ENCODE measurements at places on chromosomes 7 and 10.

DNA sequence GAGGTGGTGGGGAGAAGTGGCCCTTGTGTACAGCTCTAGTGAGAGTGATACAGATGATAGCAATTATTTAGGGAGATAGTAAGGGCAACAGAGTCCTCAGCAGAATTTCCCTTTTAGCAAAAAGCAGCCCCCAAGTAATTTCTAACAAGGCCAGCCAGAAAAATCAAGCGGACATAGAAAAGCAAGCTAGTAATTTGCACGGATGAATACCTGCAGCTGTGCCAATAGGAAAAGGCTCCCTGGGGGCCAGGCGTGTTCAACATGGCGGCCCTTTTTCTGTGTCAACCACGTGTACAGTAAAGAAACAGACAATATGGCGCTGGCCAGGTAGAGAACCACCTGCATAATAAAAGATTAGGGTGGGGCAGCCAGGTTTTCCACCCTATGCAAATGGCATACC is 7.4 kb downstream of the MCM10 start:
- no peak for DNase-seq

GRCh38 chr10:99234041-99234790 is 1.4 kb downstream of the HPSE2 start:
- peak; percentile 55 for DNase-seq

DNA sequence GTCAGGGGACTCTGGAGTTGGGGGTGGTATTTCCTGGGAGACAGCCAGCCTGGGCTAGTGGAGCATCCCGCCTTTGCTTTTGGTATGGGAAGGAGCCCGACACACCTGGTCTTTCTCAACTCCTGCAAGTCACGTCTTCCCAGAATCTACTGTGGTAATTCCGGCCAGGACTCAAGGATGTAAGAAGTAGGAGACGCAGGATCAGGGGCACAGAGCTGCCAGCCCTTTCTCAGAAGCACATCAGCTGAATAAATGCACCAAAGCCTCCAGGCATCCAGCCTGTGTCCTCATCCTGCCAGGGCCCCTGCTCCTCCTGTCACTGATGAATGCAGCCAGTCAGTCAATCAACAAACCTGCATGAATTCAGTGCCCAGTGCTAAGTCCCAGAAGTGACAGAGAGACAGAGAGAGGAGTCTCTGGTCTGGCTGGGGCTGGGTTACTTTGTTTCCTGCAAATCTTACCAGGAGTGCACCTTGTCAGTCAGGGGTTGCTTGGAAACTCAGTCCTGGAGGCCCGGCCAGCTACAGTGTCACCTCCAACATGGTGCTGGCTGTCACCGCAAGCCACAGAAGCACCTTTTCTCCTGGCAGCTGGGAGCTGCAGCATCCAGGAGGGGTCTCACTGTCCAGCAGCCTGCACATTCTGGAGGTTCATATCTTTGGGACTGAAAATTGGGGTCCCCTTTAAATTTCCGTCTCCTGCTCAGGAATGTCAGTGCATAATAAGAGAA is 101.8 kb downstream of the PTPRE start:
- DNase-seq = no peak

GRCh38 chr7:158428837-158429753 is 158.5 kb downstream of the PTPRN2 start:
- no peak for DNase-seq

DNA sequence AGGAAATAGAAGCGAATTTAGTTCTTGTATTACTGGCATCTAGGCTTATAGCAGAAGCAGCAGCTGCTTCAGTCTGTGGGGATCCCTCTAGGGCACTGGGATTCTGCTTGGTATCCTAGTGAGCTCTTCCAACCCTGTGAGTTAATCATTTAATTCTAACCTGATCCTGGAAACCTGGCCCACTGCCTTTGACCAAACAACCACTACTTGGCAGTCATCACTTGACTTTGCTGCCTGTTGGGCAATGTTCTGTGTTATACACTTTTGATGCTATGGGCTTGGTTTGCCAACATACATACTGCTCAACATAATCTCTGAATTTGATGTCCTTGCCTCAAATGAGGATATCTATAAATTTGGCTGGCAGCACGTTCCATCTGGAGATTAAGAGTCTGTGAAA is 813.4 kb downstream of the ANKRD7 start:
- DNase-seq = no peak

GRCh38 chr10:5071411-5072198 is 22.6 kb upstream of the AKR1C3 start:
- DNase-seq = peak; percentile 79

GRCh38 chr10:13839430-13839990 is 252.7 kb downstream of the PRPF18 start:
- DNase-seq = peak; percentile 34

GRCh38 chr7:40058636-40059035 is 75.8 kb downstream of the MPLKIP start:
- no peak for DNase-seq

- DNase-seq = no peak
Observed at GRCh38 chr10:112429654-112430230, 17.0 kb downstream of the ZDHHC6 start.

DNA sequence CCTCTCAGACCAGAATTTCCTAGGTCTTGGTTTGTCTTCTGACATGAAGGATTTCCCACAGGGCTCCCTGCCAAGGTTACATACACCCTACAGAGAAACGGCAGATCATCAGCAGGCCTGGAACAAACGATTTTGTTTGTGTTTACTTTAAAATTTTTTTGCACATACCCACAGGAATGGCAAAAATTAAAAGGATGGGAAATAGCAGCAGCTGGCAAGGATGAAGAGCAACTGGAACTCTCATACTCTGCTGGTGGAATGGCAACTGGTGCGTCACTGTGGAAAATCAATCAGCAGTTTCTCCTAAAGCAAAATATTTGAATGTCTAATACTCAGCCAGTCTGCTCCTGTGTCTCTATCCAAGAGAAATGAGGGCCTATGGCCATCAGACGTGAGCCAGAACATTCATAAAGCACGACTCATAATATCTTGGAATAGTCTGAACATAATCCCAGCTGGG is 6.5 kb downstream of the BAIAP2L1 start:
- no peak for DNase-seq

GRCh38 chr7:155298288-155298833 is 683 bp downstream of the INSIG1 start:
- peak; percentile 42 for DNase-seq

DNA sequence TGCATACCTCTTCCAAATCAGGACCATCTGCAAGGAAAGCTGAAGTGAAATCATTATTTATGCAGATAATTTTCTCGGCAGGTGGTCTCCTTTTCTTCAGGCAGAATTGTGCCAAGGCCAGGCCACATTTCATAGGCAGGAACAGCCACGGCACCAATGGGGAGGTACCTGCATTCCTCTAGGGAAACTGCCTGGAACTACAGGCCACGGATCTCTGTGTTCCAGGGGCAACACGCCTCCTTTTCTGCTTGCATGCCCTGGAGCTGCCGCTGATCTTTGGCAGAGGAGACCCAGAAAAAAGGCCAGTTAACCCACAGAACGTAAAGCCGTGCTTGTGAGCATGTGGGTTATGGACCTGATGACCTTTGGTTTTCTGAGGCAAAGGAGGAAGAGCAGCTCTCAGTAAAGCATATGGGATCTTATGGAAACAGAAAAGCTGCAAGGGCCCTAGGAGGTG is 111.2 kb upstream of the KIAA1217 start:
- no peak for DNase-seq

DNA sequence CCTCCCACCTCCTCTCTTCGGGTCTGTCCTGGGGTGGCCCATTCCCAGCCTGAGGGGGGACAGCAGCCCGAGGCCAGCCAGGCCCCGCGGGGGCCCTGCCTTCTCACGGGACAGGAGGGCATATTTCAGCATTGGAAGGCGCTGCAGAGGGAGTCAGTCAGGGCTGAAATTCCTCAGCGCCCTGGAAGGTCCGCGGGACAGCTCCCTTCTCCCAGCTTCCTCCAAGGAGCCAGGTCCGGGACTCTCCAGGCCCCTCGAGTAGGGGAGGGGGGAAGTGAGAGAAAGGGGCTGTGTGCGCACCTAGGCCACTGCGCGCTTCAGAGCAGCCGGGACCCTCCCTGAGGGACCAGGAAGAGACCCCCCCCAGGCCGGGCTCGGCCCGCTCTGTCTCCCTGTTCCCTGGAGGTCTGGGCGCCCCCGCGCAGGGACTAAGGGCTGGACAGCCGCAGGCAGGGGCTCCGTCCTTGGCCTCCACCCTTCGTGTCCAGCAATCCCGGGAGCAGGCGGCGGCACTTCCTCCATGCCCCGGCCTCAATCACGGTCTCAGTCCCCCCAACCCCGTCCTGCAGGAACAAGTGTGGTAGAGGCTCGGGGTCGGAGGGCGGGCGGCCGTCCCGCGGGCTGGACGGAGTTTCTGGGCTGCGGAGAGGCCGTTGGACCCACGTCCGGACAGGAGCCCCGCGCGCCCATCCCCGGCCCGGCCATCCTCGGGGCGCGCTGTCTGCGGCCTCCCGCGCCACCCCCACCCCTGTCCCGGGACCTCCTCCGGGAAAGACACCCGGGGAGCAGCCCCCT is 6.0 kb upstream of the ELFN1 start:
- no peak for DNase-seq

DNA sequence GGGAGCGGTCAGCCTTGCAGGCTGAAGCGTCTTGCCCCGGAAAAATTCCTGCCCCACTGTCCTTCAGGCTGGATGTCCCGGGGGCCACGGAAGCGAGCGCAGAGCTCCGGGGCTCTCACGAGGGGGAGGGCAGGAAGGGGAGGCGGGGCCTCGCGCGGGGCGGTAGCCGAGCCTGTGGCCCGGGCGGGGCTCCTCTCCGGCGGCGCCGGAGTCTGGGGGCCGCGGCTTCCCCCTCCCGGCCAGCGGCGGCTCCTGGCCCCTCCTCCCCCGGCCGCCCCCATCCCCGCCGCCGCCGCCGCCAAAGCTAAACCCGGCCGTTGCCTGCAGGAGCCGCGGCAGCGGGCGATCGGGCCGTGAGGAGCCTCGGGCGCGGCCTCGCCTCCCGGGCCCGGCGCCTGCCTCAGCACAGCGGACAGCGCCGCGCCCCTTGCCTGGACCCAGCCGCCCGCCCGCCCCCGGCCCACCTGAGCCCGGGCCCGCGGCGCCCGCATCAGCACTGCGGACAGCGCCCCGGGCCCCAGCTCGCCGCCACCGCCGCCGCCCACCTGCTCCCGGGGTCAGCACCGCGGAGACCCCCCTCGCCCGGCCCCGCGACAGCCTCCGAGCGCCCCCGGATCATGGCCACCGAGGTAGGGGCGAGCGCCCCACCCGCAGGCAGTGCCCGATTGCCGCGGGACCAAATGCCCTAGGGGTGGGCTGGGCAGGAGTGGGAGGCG is at the start of gene GOLGA7B:
TSS of gene GOLGA7B (plus strand) at position 157 of the 716 bp plus-strand sequence. CDS start at position 618, 461 bp downstream.
- peak; percentile 53 for DNase-seq

DNA sequence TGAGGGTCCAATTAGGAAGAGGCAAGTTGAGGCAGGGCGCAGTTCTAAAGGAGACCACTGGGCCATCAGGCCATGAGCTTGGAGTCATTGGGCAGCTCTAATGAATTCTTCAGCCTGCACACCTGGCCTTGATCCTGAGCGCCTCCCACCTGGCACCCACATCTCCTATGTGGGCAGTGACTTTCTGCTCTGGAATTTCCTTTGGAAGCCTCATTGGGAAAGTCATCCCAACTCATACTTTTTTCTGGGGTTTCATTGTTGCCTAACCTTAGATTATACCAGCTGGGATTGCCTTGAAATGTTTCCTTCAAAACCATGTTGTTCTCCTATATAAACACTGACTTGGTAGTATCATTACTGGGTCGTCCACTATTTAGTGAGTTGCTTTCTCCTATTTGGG is 54.1 kb downstream of the PLPP4 start:
- no peak for DNase-seq

DNA sequence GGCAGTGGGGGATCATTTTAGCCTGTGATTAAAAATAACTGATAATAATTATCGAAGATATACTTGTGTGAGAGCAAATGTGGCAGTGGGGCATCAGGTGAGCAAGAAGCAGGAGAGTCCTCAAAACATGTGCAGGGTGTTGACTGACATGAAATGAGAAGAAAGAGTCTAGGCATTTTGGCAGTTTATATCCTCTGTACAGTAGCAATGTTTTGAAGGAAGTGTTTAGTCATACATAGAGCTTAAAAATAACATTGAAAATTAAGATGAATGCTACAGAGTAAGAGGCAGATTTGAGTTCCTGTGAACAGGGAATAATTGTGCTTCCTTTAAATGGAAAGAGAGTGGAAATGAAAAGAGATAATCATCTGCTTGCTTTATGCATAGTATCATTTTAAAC is 47.4 kb downstream of the VPS50 start:
- no peak for DNase-seq

- DNase-seq = no peak
Observed at GRCh38 chr10:23155169-23155568, 36.9 kb upstream of the PTF1A start.

GRCh38 chr7:54940748-54941147 is 78.1 kb upstream of the EGFR start:
- no peak for DNase-seq

DNA sequence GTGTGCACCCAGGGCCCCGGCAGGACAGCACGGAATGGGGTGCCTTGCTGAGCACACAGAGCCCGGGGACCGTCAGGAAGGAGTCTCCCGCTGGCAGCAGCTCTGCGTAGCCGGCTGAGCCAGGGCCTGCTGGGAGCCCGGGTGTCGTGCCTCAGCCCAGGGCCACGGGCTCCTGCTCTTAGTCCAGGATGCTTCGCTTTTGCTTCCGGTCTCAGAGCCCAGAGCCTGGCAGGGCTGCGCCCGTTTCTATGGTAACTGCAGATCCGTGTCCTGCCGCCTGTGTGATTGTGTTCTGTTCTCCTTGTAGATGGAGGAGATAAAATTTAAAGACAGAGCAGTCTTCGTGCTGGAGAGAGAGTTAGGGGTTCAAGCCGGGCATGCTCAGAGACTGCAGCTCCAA is 53.7 kb upstream of the DPYSL4 start:
- no peak for DNase-seq

DNA sequence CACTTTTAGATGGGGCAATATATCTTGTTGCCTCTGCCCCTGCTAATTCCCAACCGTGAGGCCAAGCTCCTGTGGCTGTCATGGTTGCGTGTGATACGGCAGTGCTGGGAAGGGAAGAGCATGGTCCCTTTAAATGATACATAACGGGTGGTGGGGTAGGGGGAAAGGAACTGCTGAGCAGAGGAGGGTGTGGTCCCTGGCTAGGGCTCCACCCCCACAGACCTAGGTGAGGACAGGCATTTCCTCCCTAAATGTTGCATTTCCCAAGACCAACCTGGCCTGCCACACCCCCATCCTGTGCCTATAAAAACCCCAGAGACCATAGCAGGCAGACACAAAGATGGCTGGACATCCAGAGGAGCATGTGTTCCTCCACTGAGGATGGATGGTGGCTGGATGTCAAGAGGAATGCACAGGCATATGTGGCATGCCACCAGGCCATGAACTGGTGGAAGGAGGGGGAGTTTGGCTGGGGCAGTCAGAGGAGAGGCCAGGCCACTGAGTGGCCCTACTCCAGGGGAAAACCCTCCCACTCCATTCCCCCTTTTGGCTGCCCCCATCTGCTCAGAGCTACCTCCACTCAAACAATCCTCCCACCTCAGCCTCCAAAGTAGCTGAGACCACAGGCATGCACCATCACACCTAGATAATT is 104.0 kb downstream of the PLXDC2 start:
- DNase-seq = no peak

GRCh38 chr10:116429288-116429977 is 1.8 kb downstream of the PNLIPRP3 start:
- DNase-seq = no peak

DNA sequence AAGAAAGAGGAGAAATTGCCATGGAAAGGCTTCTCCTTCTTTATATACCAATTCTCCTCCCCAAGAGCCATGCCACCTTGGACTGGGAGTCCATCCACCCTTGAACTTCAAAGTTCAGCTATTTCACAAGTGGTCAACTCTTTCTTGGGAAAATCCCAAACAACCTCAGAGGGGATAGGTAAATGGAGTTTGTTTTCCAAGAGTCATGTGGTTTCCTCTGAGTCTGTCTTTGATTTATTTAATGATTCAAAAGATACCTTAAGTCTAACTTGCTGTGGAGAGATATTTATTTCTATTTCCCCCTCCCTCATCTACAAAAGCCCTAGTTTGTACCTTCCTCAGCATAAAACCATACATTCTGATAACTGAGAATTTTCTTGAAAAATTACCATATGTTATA is 758.6 kb upstream of the IGFBP3 start:
- DNase-seq = no peak

All from hindlimb muscle (tissue), 1 donor.